ENCODE measurements at places on chromosomes 12 and 14. TPM values are rescaled to one million over a fixed set of nuclear protein-coding genes. Genes with fewer than 3 reads are reported as not detected.

Gene ASB2
- not detected for total RNA-seq

Gene PTCSC3
- not detected for total RNA-seq

Gene DNAL1
- 8.3 TPM for total RNA-seq

Gene LIN52
- total RNA-seq = 3.8 TPM

Gene FITM1
- not detected for total RNA-seq

Gene PCNX4
- 50.0 TPM for total RNA-seq

Gene HPD
- total RNA-seq = 0.52 TPM

Gene PUS1
- total RNA-seq = 13.2 TPM

Data from epithelial cell of alveolus of lung (primary cell).